ENCODE measurements at places on chromosomes 6 and 20.

DNA sequence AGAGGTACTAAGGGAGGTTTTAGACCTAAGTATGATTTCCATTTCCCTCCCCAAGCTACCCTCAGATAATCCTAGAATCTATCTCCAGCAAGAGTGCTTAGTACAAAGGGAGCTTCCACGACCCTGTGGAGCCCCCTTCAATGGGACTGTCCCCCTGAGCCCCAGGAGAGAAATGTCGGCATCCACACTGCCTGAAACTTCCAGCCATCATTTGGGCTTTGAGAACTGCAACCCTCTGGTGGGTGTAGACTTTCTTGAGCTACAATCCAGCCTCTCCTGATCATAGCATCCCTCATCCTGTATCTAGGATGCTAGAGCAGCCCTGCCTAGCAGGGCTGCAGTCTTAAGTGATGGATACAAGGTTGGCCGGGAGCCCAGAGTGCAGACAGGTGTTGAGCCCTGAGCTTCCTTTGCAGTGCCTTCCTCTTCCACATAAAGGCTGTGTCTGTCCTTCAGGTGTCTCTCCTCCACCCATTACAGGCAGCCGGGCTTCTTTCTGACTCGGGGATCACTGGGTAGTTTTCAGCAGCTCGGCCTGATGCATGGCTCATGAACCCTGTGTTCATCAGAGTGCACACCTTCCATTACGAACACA lies 424.5 kb downstream of the PREX1 start:
- no peak for DNase-seq

DNA sequence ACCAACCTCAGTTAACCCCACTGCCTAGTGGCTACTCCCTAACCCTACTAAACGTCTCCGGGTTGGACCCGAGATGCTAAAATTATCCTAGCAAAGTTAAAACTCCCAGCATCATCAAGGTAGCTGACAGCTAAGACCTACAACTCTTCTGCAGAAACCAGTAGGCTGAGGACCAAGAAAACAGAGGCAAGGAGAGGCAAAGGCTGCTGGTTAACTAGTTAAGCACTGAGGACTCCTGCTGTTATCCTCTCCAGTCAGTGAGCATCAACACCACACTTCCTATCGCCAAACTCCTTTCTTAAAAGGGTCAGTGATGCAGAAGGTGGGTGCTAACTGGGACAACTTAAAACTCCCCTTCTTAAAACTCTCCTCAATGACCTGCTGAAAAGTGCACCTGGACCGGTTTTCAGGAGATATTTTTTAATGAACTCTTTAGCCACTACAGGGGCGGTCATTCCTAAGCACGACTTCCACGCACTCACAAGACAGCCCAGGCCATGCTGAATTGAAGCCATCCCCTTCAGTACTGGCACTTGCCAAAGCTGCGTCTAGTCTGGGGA lies 1.7 kb downstream of the TRERF1 start:
- DNase-seq, result no peak

- DNase-seq, result no peak
These were observed 286.9 kb downstream of the FRK start for GRCh38 chr6:115773741-115774140.

DNA sequence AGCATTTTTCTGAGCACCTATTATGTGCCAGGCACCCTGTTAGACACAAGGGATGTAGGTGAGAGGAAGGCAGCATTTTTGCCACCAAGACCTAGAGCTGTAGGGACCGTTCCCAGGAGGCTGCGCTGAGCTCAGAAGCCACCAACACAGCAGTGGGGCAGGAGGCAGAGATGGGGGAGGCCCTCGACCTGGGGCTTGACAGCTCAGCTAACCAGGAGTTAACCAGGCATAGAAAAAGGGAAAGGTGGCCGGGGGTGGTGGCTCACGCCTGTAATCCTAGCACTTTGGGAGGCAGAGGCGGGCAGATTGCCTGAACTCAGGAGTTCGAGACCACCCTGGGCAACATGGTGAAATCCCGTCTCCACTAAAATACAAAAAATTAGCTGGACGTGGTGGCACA lies 29.5 kb downstream of the KIF25 start:
- DNase-seq, result no peak

DNA sequence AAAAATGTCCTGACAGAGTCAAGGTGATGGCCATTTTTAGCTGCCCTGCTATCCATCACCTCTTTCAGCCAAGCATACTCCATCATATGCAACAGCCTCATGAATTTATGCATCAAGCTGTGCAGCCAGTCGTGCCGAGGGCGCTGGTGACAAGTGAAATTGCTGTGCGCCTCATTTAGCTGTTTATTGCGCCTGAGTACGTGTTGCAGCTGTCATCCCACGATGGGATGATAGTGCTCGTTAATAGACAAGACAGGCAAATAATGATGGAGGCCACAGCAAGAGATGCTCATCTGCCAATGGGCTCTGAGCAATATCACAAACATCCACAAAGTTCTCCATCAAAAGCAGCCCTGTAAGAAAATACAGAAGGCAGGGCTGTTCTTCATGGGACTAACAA lies 562.3 kb upstream of the POU3F2 start:
- DNase-seq, result no peak

DNA sequence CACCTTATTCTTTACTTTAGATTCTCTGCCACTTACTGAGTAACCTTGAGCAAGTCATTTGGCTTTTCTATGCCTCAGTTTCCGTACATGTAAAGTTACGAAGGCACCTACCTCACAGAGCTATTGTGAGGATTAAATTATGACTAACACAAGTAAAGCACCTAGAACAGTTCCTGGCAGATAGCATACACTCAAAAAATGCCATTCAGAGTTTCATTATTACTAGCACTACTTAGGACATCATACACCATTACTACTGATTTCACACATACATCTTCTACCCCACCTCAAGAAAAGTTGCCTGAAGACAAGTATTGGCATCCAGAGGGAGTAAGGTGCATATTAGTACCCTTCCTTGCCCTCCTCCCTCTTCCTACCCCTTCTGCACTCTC lies 107.8 kb downstream of the OGFRL1 start:
- DNase-seq, result no peak

DNA sequence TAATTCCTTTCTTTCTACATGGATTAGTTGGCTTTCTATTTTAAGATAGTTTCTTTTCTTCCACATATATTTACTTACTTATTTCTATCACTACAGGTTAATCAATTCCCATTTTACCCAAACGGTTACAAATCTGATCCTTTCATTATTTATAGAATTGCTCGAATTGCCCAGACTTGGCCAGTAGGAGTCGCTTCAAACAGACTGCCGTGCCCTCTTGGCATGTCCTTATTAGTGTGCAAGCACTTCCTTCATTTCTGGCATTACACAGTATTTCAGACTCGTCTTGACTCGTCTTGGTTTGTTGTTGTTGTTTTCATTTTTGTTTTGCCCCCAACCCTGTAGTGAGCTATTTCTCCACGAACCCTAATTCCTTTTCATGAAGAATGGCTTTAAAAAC lies 74.6 kb downstream of the SAMD3 start:
- no peak for DNase-seq

- no peak for DNase-seq
These were observed 96.3 kb upstream of the MAFB start for GRCh38 chr20:40785346-40785745.

DNA sequence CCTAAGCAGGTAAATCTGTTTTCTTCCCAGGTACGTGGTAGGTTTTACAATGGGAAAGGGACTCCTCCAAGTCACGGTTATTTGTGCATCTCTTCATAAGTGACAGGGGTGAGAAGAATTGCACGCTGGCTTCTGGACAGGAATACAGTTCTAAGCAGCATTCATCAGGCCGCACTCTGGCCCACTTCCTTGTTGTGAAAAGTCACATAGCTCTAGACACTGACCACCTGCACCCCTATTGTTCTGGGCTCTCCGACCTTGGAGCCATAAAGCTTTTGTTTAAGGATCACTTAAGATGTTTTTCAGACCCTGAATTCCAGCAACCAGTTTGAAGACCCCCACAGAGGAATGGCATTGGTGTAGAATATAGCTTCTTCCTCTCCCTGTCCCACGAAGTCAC lies 31.4 kb downstream of the RAMACL start:
- no peak for DNase-seq

DNA sequence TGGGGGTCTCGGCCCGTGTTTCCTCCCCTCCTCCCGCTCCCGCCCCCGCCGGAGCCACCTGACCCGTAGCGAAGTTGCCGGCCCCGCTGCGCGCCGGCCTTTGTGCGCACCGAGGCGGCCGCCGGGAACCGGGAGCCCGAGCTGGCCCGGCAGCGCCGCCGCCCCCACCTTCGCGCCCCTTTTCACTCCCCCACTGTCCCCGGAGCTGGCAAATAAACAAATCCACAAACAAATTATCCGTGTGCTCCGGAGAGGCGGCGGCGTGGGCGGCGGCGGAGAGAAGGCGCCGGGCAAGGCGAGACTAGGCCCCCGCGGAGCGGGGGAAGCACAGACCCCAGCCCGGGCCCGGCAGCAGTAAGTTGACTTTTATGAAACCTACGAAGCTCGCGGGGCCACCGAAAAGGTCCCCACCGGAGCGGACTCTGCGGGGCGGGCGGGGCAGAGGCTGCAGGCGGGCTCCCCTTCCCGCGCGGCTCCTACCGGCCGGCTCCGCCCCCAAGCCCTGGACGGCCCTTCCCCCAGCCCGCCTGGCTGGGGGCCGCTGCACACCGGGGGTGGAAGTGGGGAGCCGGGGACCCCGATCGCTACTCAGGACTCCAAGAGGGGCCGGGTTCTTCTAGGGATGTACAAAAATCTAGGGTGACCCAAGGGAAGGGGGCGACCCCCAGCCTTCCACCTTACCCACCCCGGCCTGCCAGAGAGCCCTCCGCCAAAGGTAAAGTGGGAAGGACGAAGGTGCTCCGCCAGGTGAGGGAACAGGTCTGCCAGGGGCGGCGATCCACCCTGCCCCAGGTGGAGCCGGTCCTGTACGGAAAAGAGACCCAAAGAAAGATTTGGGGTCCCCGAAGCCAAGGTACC lies 40.7 kb downstream of the YTHDF1 start:
- no peak for DNase-seq

DNA sequence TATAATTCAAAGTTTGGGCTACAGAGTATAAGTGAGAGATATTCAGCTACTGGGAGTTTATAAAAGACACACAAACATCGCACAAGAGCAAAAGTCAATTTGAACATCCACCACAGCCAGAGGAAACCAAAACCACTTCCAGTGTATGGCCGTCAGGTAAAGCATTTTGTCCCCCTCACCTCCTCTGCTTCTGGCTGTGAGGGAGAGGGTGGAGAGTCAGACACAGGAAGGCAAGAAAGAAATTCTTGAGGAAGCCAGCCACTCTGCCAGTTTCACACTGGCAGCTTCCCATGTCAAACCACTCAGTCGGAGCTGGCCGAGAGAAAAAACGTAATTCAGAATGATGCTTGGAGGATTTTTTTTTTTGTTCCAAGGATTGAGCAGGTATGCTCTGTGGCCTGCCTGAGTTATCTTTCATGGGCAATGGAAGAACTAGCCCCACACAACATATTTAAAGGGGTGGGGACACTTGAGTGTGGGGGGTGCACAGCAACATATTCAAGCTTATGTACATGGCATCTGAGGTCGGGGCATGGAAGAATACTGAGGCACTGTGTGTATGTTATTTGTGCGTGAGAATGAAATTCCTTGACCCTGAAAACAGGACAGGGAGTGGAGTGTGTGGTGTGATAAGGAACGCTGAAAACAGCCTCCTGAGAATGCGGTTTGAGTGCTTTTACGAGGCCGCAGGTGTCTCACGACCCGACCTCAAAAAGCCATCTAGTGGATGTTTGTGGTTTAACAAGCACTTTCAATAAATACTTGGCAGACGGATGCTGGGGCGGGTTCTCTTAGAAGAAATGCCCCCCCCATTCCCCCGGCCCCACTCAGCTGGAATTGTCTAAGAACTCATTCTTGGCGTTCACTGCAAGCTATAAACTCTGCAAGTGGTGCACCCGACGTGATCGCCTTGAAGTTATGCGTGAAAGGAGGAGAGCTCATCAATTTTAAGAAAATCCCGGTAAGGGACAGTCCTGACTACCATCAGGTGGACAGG lies 27.5 kb upstream of the ZBTB22 start:
- DNase-seq, result peak; percentile 24

DNA sequence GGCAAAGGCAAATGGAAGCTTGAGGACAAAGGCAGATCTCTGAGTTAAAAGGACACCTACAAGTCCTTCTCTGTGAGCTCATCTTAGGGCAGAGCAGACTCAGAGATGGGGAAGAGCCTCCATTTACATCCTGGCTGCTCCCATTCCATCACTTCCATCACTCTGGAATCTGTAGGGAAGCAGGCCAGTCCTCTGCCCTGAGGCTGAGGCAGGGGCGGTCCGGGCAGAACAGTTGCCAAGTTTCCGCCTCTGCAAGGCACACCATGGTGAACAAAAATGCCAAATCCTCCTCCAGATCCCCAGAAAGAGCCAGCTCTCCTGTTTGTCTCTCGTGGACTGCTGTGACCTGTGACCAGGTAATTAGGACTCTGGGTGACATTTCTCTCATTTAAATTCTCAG lies 209.6 kb upstream of the SSTR4 start:
- DNase-seq, result no peak
